ENCODE measurements at places on chromosomes 5 and 9.

DNA sequence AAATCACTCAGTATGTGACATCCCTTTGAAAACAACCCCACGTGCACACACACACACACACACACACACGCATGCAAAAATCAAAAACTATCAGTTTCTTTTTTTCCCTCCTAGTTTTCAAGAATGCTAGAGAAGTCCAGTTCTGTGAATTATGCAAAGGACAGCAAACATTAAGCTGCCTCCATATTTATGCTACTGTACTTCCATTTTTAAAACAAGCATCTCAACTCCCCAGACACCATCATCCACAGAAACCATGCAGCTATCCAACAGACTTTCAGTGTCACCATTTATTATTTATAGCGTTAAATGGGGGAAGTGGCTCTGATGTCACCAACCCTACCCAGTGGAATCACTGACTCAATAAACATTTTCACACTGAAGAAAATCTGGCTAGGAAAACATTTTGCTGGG lies 1.6 kb downstream of the FBXW11 start:
- no peak for DNase-seq

GRCh38 chr5:177405805-177406204 lies 3.6 kb downstream of the F12 start:
- DNase-seq: no peak

GRCh38 chr5:169157064-169157463 lies 143.9 kb downstream of the SLIT3 start:
- DNase-seq: no peak

GRCh38 chr5:72123764-72124376 lies 16.6 kb downstream of the MAP1B start:
- no peak for DNase-seq

GRCh38 chr9:35075358-35075757 lies 2.9 kb upstream of the VCP start:
- DNase-seq: no peak

DNA sequence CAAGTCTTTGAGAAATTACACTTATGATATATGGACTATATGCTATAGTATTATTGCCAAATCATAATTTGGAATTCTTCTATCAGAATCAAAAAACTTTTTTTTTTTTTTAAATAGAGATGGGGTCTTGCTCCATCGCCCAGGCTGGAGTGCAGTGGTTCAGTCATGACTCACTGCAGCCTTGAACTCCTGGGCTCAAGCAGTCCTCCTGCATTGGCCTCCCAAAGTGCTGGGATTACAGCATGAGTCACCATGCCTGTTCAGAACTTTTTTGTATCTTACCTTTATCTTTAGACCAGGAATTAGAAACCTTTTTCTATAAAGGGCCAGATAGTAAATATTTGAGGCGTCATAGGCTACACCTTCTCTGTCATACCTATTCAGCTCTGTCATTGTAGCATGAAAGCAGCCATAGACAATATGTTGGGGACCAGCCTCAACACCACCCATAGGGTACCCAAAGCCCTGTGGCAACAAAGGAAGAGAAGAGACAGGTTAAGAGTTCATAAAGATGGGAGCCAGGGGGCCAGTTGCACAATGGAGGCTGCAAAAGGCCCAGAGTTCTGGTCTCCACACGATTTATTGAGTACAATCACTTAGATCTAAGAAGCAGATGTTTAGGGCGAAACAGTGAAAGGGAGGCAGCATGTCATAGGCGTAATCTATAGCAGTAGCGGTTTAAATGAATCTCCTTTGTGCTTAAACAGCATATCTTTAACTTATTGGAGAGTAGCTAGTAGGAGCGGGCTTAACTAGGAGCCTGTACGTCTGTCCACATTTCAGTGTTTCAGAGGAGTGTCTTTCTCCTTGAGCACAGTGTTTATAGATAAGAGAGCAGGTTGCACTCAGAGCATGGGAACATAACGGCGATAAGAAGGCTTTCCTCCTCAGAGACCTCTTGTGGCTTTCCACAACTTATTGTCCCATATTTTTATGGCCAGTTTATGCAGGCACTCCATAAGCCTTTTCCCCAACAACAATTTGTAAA lies 12.5 kb downstream of the ECM2 start:
- no peak for DNase-seq

GRCh38 chr9:3403315-3403714 lies 122.5 kb downstream of the RFX3 start:
- no peak for DNase-seq

GRCh38 chr5:76690037-76690679 lies 25.8 kb upstream of the F2R start:
- DNase-seq: no peak

- DNase-seq: no peak
Observed at GRCh38 chr5:115551415-115551814, 6.8 kb upstream of the FEM1C start.

DNA sequence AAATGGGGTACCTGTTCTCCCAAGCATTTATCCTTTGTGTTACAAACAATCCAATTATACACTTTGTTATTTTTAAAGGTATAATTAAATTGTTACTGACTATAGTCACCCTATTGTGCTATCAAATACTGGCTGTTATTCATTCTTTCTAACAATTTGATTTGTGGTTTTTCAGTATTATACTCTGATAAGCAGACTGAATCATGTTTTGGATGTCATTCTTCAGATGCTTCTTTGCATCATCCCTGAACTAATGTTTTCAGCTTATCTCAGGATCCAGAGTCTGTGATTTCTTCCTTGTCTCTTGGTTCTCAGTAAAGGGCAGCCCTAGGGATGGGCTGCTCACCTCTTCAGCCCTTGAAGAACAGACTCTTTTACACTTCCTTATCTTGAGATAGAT lies 177.8 kb upstream of the SGCD start:
- no peak for DNase-seq

GRCh38 chr5:119385136-119385535 lies 29.3 kb downstream of the TNFAIP8 start:
- DNase-seq: no peak

- DNase-seq: no peak
Observed at GRCh38 chr5:34533582-34534522, 122.3 kb upstream of the RAI14 start.

GRCh38 chr5:152900332-152900731 lies 495.3 kb upstream of the NMUR2 start:
- DNase-seq: no peak

GRCh38 chr9:31347082-31347617 lies 1037.3 kb upstream of the ACO1 start:
- DNase-seq: no peak

DNA sequence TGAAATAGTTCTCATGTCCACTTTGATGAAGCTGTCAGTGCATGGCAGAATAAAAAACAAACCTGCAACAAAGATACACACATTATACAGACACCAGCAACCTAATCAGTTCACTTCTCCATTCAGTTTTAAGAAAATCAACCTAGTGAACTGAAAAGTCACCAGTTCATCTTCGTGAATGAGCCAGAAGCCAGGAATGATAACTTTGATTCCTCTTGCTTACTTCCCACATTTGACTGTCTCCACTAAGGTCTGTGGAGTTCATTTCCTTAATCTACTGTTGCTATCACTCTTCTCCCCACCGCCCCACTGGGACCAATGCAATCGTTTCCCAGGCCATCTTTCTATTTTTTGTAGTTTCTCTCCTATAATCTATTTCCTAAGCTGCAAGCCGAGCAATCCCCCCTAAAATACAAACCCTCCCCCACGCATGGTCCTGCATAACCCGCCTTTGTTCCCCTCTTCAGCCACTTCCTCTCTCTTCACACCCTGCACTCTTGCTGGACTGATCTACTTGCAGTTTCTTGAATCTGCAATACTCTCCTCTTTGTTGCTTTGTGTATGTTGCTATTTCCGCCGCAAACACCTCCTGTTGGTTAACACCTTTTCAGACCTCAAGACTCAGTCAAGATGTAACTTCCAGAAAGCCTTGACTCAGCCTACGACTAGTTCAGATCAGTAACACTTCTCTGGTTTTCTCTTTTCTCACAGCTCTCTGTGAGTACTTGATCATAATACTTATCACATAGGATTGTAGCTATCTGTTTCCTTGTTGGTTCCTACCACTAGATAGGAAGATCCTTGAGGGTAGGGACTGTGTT lies 16.6 kb downstream of the STOM start:
- no peak for DNase-seq

GRCh38 chr9:100679834-100680233 lies 102.0 kb downstream of the CAVIN4 start:
- no peak for DNase-seq

DNA sequence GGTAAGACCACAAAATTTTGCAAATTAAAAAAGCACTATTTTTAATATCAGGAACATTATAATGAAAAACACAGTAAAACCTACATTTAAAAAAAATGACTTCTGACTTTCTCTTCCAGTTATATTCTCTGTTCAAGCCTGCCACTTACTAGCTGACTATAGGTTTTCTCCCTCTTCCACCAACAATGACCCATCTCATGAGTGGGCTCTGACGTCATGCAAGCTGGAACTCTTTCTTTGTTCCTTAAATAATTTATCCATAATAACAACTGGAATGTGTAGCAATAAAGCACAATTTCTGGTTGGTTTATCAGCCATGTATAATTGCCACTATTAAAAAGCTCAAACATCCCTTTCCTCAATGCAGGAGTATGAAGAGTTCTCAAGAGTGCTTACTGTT lies 378.1 kb upstream of the FAM174A start:
- no peak for DNase-seq

DNA sequence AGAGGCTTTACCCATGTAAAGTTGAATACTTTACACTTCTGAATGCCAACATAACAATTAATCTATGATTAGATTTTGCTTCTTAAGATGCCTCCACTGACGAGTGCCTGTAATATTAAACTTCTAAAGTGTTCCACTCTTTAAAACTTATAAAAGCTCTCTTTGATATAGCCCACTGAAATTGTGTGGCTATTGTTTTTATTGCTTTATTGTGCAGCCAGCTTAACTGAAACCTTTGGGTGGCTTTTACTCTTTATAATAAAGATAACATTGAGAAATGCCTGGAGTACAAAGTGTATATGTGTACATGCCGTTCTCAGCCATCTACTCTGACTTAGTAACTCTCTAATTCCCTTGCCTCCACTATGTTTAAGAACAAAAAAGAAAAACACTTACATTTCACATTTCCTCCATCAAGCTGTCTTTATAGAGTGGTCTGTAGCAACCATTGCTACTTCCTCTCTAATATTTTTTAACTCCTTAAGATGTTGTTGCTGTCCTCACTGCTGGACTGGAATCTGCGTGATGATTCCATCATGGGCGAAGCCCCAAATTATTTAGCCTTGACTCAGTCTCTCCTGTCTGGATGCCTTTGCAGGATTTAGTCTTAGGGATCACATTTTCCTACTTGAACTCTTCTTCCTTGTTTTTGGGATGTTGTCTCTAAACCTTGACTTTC lies 9.1 kb downstream of the PIK3R1 start:
- DNase-seq: no peak

DNA sequence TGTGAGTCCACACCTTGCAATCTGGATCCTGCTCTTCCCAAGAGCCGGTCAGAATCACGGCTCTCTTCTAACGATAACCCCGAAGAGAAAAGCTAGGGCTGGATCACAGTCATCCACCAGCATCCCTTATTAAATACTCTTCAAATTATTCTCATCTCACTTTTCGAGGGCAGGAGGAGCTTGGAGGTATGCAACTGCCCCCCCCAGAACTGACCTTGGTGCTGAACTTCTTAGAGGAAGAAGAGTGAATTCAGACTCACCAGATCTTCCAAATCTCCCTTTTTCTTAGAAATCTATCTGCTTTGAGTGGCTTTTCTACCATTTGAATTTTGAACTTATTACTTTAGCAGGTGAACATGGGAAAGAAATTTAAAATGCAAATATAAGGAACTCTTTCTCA lies 75.7 kb downstream of the MED10 start:
- no peak for DNase-seq

GRCh38 chr5:156963125-156963524 lies at the start of gene TIMD4:
Gene TIMD4 (minus strand): TSS chr5:156963226. CDS start chr5:156963198, 28 bp downstream.
- no peak for DNase-seq

GRCh38 chr5:148913985-148914431 lies 87.6 kb downstream of the ADRB2 start:
- no peak for DNase-seq

- DNase-seq: no peak
Observed at GRCh38 chr9:138023394-138024124, 146.0 kb downstream of the CACNA1B start.

- no peak for DNase-seq
Observed at GRCh38 chr5:134053840-134054338, 49.1 kb upstream of the VDAC1 start.

DNA sequence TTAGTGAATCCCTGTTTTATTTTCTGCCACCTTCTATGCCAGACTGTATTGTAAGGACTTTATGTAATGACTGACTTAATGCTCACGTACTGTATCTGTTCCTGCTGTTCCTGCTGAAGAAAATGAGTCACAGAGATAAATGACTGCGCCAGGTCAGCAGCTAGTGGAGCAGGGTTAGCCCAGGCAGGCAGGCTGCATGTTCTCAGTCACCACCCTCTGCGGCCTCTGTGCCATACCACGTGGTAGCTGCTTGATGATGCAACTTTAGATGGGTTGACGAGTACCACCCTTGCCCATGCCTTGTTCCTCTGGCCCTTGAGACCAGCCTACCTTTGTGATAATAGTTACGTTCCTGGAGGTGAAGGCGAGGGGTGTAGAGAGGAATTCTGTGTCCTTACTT lies 161.9 kb downstream of the TRIO start:
- no peak for DNase-seq

DNA sequence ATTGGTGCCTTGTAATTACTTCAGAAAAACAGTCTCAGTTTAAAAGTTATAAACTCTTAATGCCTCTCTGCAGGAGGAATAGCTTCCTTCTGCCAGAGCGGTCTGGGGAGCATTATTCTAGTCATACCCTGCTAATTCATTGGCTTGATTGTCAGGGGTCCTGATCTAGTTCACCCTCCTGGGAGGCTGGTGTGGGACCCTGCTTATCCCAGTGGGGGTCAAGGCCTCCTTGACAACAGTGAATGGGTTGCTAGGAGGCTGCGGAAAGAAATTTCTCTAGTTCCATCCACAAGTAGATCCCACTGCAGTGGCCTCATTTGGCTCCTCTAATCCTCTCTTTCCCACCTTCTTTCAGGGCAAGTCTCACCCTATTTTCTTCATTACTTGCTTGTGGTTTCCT lies 105.7 kb downstream of the TMC1 start:
- DNase-seq: no peak

DNA sequence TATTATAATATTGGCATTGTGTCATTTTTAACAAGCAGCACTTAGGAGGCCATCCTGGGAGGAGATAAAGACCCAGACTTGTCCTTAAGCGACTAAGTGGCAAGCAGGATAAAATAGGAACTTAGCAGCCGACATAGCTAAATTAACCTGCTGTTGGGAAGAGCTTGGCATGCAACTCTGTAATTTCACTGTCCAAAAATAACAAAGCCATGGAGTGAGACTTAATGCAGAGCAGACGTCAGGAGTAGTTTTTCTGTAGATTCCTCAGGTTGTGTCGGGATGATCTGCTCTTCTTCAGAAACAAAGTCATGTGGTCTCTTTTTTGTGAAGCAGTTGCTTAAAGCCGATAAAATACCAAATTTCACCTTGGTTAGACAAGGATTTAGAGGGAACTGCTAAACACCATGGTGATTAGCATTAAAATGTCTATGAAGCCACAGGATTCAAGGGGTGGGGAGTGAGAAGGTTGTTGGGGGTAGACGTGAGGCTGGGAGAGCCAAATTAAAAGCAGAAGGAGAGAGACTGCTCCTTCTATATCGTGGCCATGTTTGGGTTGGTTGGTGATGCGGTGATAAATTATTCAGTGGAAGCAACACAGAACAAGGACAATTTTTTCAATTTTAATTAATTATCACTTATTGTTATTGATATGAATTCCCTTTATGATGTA lies 303.0 kb downstream of the CSNK1G3 start:
- no peak for DNase-seq
